ENCODE measurements at places on chromosomes 3 and 15.

- H3K4me3 ChIP-seq, result no peak overlapping the region
- DNase-seq, result no peak
- H3K27me3 ChIP-seq, result no peaks in the 10 kb centered on the region
- no peaks in the 10 kb centered on the region for H3K4me1 ChIP-seq
- H3K27ac ChIP-seq, result no peak overlapping the region
Observed at GRCh38 chr15:33458421-33458820, 147.7 kb downstream of the RYR3 start.

DNA sequence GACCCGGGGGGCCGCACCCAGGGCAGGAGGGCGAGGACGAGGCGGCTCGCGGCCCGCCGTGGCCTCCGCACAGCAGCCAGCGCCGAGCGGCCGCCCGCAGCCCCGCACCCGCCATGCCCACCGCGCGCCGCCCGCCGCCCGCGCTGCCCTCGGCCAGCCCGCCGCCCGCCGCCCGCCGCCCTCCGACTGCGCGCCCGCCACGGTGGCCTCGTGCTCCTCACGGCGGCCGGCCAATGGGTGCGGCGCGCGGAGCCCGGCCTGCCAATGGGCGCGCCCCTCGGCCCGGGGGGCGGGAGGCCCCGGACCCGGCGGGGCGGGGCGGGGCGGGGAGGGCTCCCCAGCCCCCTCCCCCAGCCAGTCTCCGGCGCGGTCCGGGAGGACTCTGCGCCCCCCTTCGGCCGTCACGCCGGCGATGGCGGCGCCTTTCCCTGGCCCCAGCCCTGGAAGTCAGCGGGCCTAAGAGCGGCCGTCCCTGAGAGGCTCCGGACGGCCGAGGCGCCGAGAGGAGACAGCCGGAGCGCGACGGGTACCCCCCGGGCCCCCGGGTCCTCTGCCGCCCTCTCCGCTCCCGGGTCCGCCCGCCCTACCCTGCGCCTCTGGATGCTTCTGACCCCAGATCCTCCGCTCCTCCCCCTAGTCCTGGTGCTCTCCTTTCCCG, at the start of gene NT5DC2:
NT5DC2 (minus strand) TSS at position 235 of the 658 bp plus-strand sequence; CDS start at position 115, 120 bp downstream.
- H3K4me3 ChIP-seq, result peak within 1 kb of the TSS; percentile 70
- H3K36me3 ChIP-seq, result no peaks in the 10 kb centered on the region
- H3K27me3 ChIP-seq, result no peaks in the 10 kb centered on the region
- DNase-seq, result peak; percentile 70
- peak within 1 kb of the TSS; percentile 86 for H3K27ac ChIP-seq
- peaks cover 57% of the 10 kb centered on the region for H3K4me1 ChIP-seq

GRCh38 chr3:31592764-31593163, 60.0 kb downstream of the STT3B start:
- H3K27ac ChIP-seq, result no peak overlapping the region
- H3K36me3 ChIP-seq, result no peaks in the 10 kb centered on the region
- no peak for DNase-seq
- no peak overlapping the region for H3K4me3 ChIP-seq
- H3K4me1 ChIP-seq, result no peaks in the 10 kb centered on the region
- H3K27me3 ChIP-seq, result no peaks in the 10 kb centered on the region

- no peaks in the 10 kb centered on the region for H3K4me1 ChIP-seq
- H3K36me3 ChIP-seq, result no peaks in the 10 kb centered on the region
- H3K27me3 ChIP-seq, result no peaks in the 10 kb centered on the region
- no peak overlapping the region for H3K27ac ChIP-seq
- DNase-seq, result no peak
Observed at GRCh38 chr15:46677491-46677890, 1039.8 kb upstream of the SEMA6D start.

- no peaks in the 10 kb centered on the region for H3K36me3 ChIP-seq
- no peak overlapping the region for H3K4me3 ChIP-seq
- no peak for DNase-seq
- H3K27ac ChIP-seq, result no peak overlapping the region
Observed at GRCh38 chr15:67180514-67181191, 73.8 kb downstream of the AAGAB start.

GRCh38 chr3:157117875-157118654, 41.9 kb downstream of the CCNL1 start:
- no peaks in the 10 kb centered on the region for H3K27me3 ChIP-seq
- H3K4me1 ChIP-seq, result peaks cover 7% of the 10 kb centered on the region
- no peaks in the 10 kb centered on the region for H3K36me3 ChIP-seq
- no peak for DNase-seq
- H3K27ac ChIP-seq, result no peak overlapping the region
- H3K4me3 ChIP-seq, result no peak overlapping the region

GRCh38 chr3:89851974-89852621, 744.7 kb downstream of the EPHA3 start:
- DNase-seq, result peak; percentile 61
- H3K4me1 ChIP-seq, result no peaks in the 10 kb centered on the region
- no peak overlapping the region for H3K27ac ChIP-seq
- no peaks in the 10 kb centered on the region for H3K27me3 ChIP-seq
- H3K36me3 ChIP-seq, result no peaks in the 10 kb centered on the region
- no peak overlapping the region for H3K4me3 ChIP-seq

- peak overlapping the region; percentile 99 for H3K27ac ChIP-seq
- DNase-seq, result no peak
- H3K4me1 ChIP-seq, result peaks cover 15% of the 10 kb centered on the region
- no peaks in the 10 kb centered on the region for H3K27me3 ChIP-seq
- H3K36me3 ChIP-seq, result no peaks in the 10 kb centered on the region
Observed at GRCh38 chr3:149812165-149812605, 830 bp upstream of the RNF13 start.

DNA sequence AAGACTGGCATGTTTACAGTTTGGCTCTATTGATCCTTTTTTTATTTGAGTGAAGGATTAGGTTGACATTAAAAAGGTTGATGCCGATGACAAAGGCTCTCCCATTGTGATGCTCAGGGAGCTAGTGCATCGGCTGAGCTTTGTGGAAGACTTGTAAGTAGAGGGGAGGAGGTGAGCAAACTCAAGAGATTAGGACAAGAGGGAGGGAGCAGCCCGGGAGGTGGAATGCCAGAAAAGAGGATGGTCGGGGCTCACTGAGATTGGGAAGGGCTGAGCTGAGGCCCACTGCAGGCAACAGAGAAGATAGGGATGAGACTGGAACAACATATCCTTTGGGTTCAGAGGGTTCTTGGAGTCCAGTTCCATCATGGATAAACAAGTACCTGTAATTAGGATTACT, 26.5 kb upstream of the PSMD6 start:
- H3K27me3 ChIP-seq, result no peaks in the 10 kb centered on the region
- no peaks in the 10 kb centered on the region for H3K4me1 ChIP-seq
- DNase-seq, result no peak

GRCh38 chr15:39748276-39748675, 34.4 kb downstream of the FSIP1 start:
- no peaks in the 10 kb centered on the region for H3K27me3 ChIP-seq
- no peaks in the 10 kb centered on the region for H3K36me3 ChIP-seq
- no peak for DNase-seq
- H3K4me3 ChIP-seq, result no peak overlapping the region
- H3K27ac ChIP-seq, result no peak overlapping the region

DNA sequence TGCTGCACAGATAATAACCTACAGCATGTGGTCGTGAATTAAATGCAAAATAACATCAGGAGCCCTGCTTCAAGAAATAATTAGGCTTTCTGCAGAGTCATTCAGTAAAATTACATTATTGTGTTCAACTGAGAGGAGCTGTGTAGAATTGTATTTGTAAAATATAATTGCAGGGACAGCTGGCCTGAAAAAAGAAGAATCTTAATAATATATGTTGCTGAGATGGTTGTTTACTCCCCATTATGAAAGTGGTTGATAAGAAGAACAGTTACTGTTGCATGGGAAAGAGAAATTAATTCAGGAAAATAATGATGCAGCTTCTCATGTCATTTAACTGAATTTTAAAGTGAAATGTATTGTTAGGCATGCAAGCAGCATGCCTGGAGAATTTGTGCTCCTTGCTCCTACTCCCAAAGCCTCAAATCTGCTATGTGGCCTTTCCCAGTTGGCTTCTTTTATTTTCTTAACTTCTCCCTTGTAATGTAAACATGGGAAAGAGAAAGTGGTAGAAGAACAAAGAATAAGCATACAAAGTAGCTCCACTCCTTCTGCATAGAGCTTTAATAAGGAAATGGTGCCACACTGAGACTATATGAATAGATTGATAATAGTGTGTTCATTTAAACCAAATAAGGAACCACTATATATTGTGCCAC, 100.1 kb downstream of the VGLL3 start:
- DNase-seq, result no peak
- H3K27ac ChIP-seq, result no peak overlapping the region
- H3K4me3 ChIP-seq, result no peak overlapping the region
- no peaks in the 10 kb centered on the region for H3K4me1 ChIP-seq
- no peaks in the 10 kb centered on the region for H3K36me3 ChIP-seq

GRCh38 chr3:8767256-8767666, 2.2 kb downstream of the OXTR start:
- H3K4me3 ChIP-seq, result no peak overlapping the region
- DNase-seq, result no peak
- no peak overlapping the region for H3K27ac ChIP-seq
- peaks cover 13% of the 10 kb centered on the region for H3K4me1 ChIP-seq
- no peaks in the 10 kb centered on the region for H3K36me3 ChIP-seq

GRCh38 chr3:157159037-157159761, 748 bp downstream of the CCNL1 start:
- no peaks in the 10 kb centered on the region for H3K27me3 ChIP-seq
- no peaks in the 10 kb centered on the region for H3K36me3 ChIP-seq
- DNase-seq, result peak; percentile 65
- H3K4me1 ChIP-seq, result peaks cover 50% of the 10 kb centered on the region
- H3K4me3 ChIP-seq, result peak overlapping the region; percentile 100
- peak overlapping the region; percentile 100 for H3K27ac ChIP-seq

DNA sequence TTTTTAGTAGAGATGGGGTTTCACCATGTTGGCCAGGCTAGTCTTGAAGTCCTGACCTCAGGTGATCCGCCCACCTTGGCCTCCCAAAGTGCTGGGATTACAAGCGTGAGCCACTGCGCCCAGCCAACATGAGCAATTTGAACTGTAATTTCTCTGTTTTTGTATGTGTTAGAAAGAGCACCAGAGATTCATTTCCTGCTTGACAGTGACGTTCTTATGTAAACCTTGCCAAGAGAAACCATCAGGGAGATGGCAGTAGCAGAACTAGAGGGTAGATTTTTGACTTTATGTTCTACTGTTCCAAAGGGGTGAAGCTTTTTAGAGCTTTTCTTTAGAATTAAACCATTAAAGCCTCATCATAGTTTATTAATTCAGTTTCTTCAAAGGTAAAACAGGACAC, 148.1 kb upstream of the UMPS start:
- H3K4me1 ChIP-seq, result peaks cover 8% of the 10 kb centered on the region
- H3K27ac ChIP-seq, result no peak overlapping the region
- DNase-seq, result no peak
- H3K36me3 ChIP-seq, result no peaks in the 10 kb centered on the region
- no peak overlapping the region for H3K4me3 ChIP-seq

DNA sequence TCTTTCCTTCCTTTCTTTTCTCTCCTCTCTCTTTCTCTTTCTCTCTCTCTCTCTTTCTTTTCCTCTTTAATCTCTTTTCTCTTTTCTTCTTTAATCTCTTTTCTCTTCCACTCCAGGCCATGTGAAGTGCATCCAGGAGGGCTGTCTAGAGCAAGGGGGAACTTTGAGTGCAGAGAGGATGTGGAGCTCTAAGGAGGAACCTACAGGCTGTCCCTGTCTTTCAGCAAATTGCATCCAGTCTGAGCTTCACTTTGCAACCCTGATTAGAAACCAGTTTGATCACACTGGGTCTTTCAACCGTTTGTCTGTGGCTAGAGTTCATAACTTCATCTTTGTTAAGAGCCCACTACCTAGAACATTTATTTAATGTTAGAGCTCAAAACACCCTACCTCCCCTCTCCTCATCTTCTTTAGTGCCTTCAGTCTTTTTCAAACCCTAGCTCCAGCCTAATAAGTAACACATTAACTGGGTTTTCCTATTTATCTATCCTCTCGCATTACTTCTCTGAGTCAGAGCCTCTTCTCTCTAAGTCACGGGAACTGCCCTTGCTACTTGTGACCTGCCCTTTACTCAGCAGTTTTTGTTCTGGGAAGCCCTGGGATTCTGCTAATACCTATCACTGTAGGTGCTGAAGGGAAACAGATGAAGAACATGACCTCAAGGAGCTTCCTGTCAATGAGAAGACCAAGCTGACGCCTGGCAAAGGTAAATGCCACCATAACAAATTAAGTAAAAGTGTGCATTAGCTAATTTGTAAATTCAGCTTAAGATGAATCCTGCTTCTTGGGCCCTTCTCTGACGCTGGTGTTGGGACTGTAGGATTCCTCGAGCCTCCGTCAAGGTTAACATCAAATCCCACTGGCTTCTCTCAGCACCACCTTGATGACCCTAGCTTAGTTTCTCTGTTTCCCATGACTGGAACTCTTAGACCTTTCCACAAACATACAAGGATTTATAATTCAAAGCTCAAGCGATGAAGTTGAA, at the start of gene GCNT3:
GCNT3 (plus strand) TSS at position 508 of the 985 bp plus-strand sequence. CDS start 6,456 bp downstream, outside the sequence.
- H3K4me3 ChIP-seq, result no peak within 1 kb of the TSS
- no peaks in the 10 kb centered on the region for H3K36me3 ChIP-seq
- no peak within 1 kb of the TSS for H3K27ac ChIP-seq
- no peaks in the 10 kb centered on the region for H3K4me1 ChIP-seq
- DNase-seq, result no peak
- H3K27me3 ChIP-seq, result no peaks in the 10 kb centered on the region

DNA sequence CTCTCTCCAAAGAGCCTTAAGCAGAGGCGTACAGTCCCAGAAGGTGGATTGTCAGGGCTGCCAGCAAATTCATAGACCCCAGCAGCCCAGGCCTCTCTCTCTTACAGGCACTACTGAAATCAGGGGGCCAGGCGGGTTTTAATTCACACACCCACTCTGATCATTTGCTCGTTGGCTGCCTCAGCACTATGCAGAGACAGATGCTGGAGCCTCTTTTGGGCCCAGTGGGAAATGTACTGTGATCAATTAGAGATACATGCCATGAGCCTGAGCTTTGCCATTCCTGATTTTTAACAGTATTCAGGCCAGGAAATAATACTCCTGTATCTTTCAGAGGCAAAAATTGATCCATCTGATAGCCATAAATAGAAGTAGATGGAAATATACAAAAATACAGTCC, 53.0 kb downstream of the CMTM6 start:
- no peak overlapping the region for H3K27ac ChIP-seq
- no peak overlapping the region for H3K4me3 ChIP-seq
- DNase-seq, result no peak
- no peaks in the 10 kb centered on the region for H3K36me3 ChIP-seq
- H3K4me1 ChIP-seq, result no peaks in the 10 kb centered on the region

- H3K27ac ChIP-seq, result no peak overlapping the region
- no peak overlapping the region for H3K4me3 ChIP-seq
- no peaks in the 10 kb centered on the region for H3K36me3 ChIP-seq
- no peaks in the 10 kb centered on the region for H3K27me3 ChIP-seq
Observed at GRCh38 chr3:119779731-119780383, 2.0 kb upstream of the NR1I2 start.

DNA sequence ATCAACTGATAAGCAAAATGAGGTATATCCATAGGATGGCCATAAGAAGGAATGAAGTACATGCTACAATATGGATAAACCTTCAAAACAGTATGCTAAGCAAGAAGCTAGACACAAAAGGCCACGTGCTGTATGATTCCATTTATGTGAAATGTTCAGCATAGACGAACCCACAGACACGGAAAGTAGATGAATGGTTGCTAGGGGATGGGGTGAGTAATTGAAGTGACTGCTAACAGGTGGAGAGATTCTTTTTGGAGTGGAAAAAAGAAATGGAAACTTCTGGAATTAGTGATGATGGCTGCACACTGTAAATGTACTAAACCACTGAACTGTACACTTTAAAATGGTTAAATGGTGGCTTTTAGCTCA, 630 bp upstream of the EFCAB12 start:
- no peaks in the 10 kb centered on the region for H3K4me1 ChIP-seq
- H3K27ac ChIP-seq, result peak overlapping the region; percentile 36
- no peak overlapping the region for H3K4me3 ChIP-seq
- no peaks in the 10 kb centered on the region for H3K27me3 ChIP-seq
